NCI-H460 (cell line): ENCODE measurements at places on chromosomes 16 and 17. TPM values are rescaled to one million over a fixed set of nuclear protein-coding genes. Genes with fewer than 3 reads are reported as not detected.

FBXW10B gene
- 1.9 and 3.2 TPM in 2 replicates for total RNA-seq

FAAP100 gene
- total RNA-seq: 13.0 and 15.4 TPM in 2 replicates

ATP6V0A1 gene
- 19.5 and 25.7 TPM in 2 replicates for total RNA-seq

CLEC19A gene
- total RNA-seq: 0.30 TPM in 1 of 2 replicates, not detected in the other

CD300H gene
- total RNA-seq: not detected in 2 replicates

VTN gene
- total RNA-seq: 7.1 and 7.6 TPM in 2 replicates

IQCK gene
- total RNA-seq: 4.3 and 9.6 TPM in 2 replicates

RCVRN gene
- total RNA-seq: not detected in 2 replicates

ABHD15 gene
- total RNA-seq: 13.1 and 14.0 TPM in 2 replicates

TBC1D3C gene
- not detected in 2 replicates for total RNA-seq

PRSS53 gene
- total RNA-seq: 1.3 TPM in 2 replicates

UMOD gene
- not detected in 2 replicates for total RNA-seq

RAC3 gene
- 19.0 and 25.5 TPM in 2 replicates for total RNA-seq

METRNL gene
- 23.7 and 28.5 TPM in 2 replicates for total RNA-seq

GSDMA gene
- total RNA-seq: not detected in 2 replicates

SLC5A11 gene
- total RNA-seq: not detected in 2 replicates

RPS15A gene
- total RNA-seq: 3,272 and 4,633 TPM in 2 replicates

SLC35G6 gene
- not detected in 2 replicates for total RNA-seq

ITGA2B gene
- 7.6 and 10.2 TPM in 2 replicates for total RNA-seq

SULT1A2 gene
- 0.29 and 0.67 TPM in 2 replicates for total RNA-seq

TAT gene
- total RNA-seq: 0.02 TPM in 1 of 2 replicates, not detected in the other

APRT gene
- total RNA-seq: 124 and 160 TPM in 2 replicates

ABCC6 gene
- 0.46 and 0.62 TPM in 2 replicates for total RNA-seq

SKAP1 gene
- 0.20 TPM in 1 of 2 replicates, not detected in the other for total RNA-seq

UTS2R gene
- not detected in 2 replicates for total RNA-seq

TP53TG3C gene
- total RNA-seq: not detected in 2 replicates

IST1 gene
- 111 and 138 TPM in 2 replicates for total RNA-seq

PRDM7 gene
- total RNA-seq: not detected in 2 replicates

CTF1 gene
- 0.59 and 0.92 TPM in 2 replicates for total RNA-seq

CACNA1H gene
- total RNA-seq: 3.9 and 4.2 TPM in 2 replicates

ABCA8 gene
- total RNA-seq: 24.4 and 27.4 TPM in 2 replicates

RAB37 gene
- 0.12 and 0.17 TPM in 2 replicates for total RNA-seq

KIF2B gene
- not detected in 2 replicates for total RNA-seq

CCL18 gene
- total RNA-seq: not detected in 2 replicates

ODAD4 gene
- 0.46 and 1.3 TPM in 2 replicates for total RNA-seq

KRT16 gene
- total RNA-seq: not detected in 2 replicates

TEX14 gene
- total RNA-seq: 0.10 TPM in 1 of 2 replicates, not detected in the other

TBC1D3E gene
- not detected in 2 replicates for total RNA-seq

SLC2A4 gene
- not detected in 2 replicates for total RNA-seq

IL17C gene
- not detected in 2 replicates for total RNA-seq

SLFN14 gene
- total RNA-seq: not detected in 2 replicates

ADORA2B gene
- total RNA-seq: 10.0 and 10.6 TPM in 2 replicates

CTRB2 gene
- not detected in 2 replicates for total RNA-seq

KRTAP4-9 gene
- not detected in 2 replicates for total RNA-seq

MYH1 gene
- total RNA-seq: not detected in 2 replicates

ESRP2 gene
- total RNA-seq: 0.27 TPM in 1 of 2 replicates, not detected in the other

CLCN7 gene
- 62.0 and 67.0 TPM in 2 replicates for total RNA-seq

CDH8 gene
- not detected in 2 replicates for total RNA-seq

MYADML2 gene
- not detected in 2 replicates for total RNA-seq

PIK3R6 gene
- total RNA-seq: not detected in 2 replicates
